ENCODE measurements at places on chromosomes 1 and 21. TPM values are rescaled to one million over a fixed set of nuclear protein-coding genes. Genes with fewer than 3 reads are reported as not detected.

DNA sequence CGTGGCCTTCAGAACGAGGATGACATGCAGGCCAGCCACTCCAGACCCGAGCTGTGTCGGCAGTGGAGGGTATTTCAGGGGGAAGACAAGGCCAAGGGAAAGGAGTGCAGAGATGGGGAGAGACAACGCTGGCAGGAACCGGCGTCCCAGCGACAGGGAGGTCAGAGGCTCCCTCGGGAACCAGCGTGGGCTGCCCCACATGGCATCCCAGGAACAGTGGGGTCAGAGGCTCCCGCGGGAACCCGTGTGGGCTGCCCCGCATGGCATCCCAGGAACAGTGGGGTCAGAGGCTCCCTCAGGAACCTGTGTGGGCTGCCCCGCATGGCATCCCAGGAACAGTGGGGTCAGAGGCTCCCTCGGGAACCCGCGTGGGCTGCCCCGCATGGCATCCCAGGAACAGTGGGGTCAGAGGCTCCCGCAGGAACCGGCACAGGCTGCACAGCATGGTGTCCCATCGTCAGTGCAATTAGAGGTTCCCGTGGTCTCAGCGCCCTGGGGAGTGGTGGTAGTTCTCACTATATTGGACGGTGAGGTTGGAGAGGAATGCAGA lies 43.0 kb downstream of the SLC19A1 start:
- H3K27me3 ChIP-seq: no peaks in the 10 kb centered on the region
- no peak overlapping the region for H3K27ac ChIP-seq

DNA sequence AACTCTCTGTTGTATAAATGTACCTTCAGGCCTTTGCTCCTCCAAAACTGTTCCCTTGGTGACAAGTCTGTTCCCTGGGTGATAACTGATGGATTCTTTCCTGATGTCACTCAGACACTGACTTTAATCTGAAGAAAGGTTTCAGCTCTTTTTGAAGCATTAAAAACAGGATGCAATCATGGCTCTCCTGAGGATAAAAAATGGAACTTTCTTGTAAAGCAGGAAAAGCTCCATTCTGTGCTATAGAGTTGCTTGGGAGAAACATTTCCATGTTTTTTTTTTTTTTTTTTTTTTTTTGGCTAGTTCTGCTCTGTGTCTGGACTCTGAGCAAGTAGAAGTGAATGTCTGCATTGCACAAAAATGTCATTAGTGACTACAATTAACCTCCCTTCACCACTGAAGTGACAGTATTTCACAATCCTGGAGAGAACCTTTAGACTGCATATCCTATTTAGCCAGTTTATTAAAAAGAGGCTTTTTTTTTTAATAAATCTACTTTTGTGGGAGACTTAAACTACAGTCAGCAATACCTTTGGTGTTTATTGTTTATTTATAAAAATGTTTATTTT lies 101.7 kb upstream of the PRMT6 start:
- no peaks in the 10 kb centered on the region for H3K36me3 ChIP-seq
- H3K4me1 ChIP-seq: no peaks in the 10 kb centered on the region
- H3K4me3 ChIP-seq: no peak overlapping the region
- no peaks in the 10 kb centered on the region for H3K27me3 ChIP-seq

DNA sequence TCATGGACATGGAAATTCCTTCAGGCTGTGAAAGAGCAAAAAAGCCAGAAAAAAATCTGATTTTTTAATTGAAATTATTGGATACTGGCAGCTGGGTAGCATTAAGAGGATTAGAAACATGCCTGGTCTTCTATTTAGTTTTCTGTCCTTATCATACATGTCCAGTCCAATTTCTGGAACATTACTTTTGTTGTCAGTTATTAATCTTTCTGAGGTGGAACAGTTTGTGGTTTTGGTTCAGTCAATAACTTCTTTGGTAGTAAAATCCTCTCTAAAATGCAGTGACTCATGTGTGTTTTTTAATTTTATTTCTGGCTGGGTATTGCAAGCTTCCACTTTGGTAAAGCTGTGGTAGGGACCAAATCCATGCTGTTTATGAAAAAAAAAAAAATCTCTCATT lies 687.0 kb upstream of the ADGRL2 start:
- no peaks in the 10 kb centered on the region for H3K27me3 ChIP-seq
- no peaks in the 10 kb centered on the region for H3K4me1 ChIP-seq
- H3K27ac ChIP-seq: no peak overlapping the region
- no peak for DNase-seq

DNA sequence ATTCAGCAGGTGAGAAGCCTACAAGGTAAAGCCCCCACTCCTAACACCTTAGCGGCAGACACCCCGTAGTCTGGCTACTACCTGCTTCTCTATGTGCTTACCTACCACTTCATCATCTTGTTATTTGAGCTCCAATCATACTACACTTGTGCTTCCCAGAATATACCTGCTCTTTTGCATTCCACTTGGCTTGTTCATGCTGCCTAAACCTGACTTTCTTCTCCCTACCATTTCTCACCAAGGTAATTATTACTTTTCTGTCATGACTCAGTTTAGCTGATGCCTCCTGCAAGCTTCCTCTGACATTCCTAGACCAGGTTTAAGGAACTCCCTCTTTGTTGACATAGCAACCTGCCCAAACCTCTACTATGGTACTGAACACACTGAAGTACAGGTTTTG lies 495.6 kb upstream of the C1orf87 start:
- DNase-seq: no peak
- no peaks in the 10 kb centered on the region for H3K27me3 ChIP-seq
- no peak overlapping the region for H3K27ac ChIP-seq

DNA sequence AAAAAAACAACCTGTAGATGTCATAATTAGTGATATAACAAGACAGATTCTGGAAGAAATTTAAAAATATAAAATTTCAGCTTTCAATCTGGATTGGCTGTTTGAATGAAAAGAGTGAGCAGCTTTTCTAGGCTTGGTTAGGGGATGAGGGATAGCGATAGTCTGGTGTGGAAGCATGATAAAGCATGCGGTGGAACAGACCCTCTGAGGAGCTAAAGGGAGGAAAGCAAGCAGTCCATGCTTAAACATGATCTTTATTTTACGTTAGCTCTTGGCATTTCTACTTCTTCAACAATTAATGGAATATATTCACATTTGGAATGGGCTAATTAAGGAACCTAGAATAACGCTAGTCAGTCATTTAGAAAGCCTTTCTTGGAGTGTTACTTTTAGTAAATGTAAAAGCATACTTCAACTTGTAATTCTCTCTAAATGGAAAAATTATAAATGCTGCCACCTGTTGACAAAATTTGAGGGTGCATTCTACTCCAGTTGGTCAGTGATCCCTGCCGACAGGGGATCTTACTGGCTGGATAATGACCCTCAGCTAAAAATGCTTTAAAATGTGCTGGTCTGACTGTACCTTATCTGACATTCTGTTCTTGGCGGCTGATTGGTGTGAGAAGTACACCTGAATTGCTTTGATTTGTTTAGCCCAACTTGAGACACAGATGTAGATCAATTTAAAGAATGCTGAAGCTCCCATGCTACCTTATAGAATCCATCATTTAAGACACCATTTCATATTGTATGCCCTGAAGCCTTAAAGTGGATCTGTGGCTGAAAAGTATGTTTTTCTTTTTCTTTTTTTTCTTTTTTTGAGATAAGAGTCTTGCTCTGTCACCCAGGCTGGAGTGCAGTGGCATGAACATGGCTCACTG lies 61.2 kb downstream of the AK4 start:
- H3K27me3 ChIP-seq: no peaks in the 10 kb centered on the region
- no peaks in the 10 kb centered on the region for H3K36me3 ChIP-seq

DNA sequence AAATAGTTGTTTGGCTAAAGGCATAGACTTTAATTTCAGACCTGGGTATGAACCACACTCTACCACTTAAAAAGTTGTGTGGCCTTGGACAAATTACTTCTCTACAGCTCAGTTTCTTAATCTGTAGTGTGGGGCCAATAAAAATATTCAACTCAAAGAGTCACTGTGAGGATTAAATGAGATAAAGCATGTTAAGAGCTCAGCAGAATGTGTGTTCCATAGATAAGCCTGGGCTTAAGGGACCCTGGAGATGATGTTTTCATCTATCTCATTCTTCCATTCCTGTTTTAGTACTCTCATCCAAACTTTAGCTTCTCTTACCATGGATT lies 17.7 kb downstream of the S100A10 start:
- H3K4me1 ChIP-seq: no peaks in the 10 kb centered on the region
- DNase-seq: no peak
- H3K27me3 ChIP-seq: no peaks in the 10 kb centered on the region
- H3K4me3 ChIP-seq: no peak overlapping the region
- no peak overlapping the region for H3K27ac ChIP-seq

The CD53 gene
- 166 TPM for total RNA-seq

Data from thymus (tissue), 14 donors.